Daoy (cell line): ENCODE measurements at places on chromosomes 6 and 20. TPM values are rescaled to one million over a fixed set of nuclear protein-coding genes. Genes with fewer than 3 reads are reported as not detected.

Gene EBF4
- total RNA-seq: 0.12 and 0.40 TPM in 2 replicates

Gene SMLR1
- not detected in 2 replicates for total RNA-seq

Gene SNX14
- 117 and 134 TPM in 2 replicates for total RNA-seq

Gene RIPOR3
- 0.27 and 0.40 TPM in 2 replicates for total RNA-seq

Gene BMP5
- 0.06 and 1.4 TPM in 2 replicates for total RNA-seq

Gene CYP24A1
- total RNA-seq: 0.46 and 1.0 TPM in 2 replicates

Gene MOXD1
- total RNA-seq: 0.71 and 0.97 TPM in 2 replicates

Gene CAGE1
- 0.11 and 0.36 TPM in 2 replicates for total RNA-seq

Gene SEL1L2
- total RNA-seq: not detected in 2 replicates

Gene NUP153
- total RNA-seq: 53.9 and 62.9 TPM in 2 replicates

Gene TTI1
- total RNA-seq: 17.8 and 17.9 TPM in 2 replicates

Gene SEMG1
- not detected in 2 replicates for total RNA-seq

Gene ARFGEF2
- 20.2 and 22.6 TPM in 2 replicates for total RNA-seq

Gene ID1
- total RNA-seq: 327 and 411 TPM in 2 replicates

Gene SDCBP2
- 1.3 and 3.7 TPM in 2 replicates for total RNA-seq

Gene ARMH2
- total RNA-seq: not detected in 2 replicates

Gene VNN1
- total RNA-seq: 0.23 TPM in 1 of 2 replicates, not detected in the other

Gene PDE7B
- total RNA-seq: 0.17 and 0.65 TPM in 2 replicates

Gene CALHM6
- 6.0 and 11.7 TPM in 2 replicates for total RNA-seq

Gene OR2B3
- not detected in 2 replicates for total RNA-seq

Gene TNXB
- total RNA-seq: 0.11 and 0.24 TPM in 2 replicates

Gene RNASET2
- total RNA-seq: 7.0 and 7.7 TPM in 2 replicates

Gene HLA-DRB5
- total RNA-seq: not detected in 2 replicates

Gene GRIK2
- not detected in 2 replicates for total RNA-seq

Gene SCRT2
- total RNA-seq: not detected in 2 replicates

Gene CLPSL2
- total RNA-seq: not detected in 2 replicates

Gene NKX2-2
- 1.4 and 3.7 TPM in 2 replicates for total RNA-seq

Gene HLA-DRA
- total RNA-seq: 0.46 and 2.2 TPM in 2 replicates

Gene POU3F2
- 0.63 and 0.77 TPM in 2 replicates for total RNA-seq

Gene SULF2
- 3.7 and 5.7 TPM in 2 replicates for total RNA-seq

Gene SNAP91
- 0.65 and 0.86 TPM in 2 replicates for total RNA-seq

Gene TINAG
- total RNA-seq: not detected in 2 replicates

Gene PLN
- total RNA-seq: not detected in 2 replicates

Gene SLC32A1
- total RNA-seq: not detected in 2 replicates

Gene TMEM217
- 0.12 and 0.40 TPM in 2 replicates for total RNA-seq

Gene SLC22A7
- not detected in 2 replicates for total RNA-seq

Gene TAF8
- 20.6 and 34.1 TPM in 2 replicates for total RNA-seq

Gene FKBP1C
- 0.21 TPM in 1 of 2 replicates, not detected in the other for total RNA-seq

Gene RPP21
- 160 and 170 TPM in 2 replicates for total RNA-seq

Gene TREML2
- not detected in 2 replicates for total RNA-seq

Gene NEU1
- total RNA-seq: 46.6 and 51.0 TPM in 2 replicates

Gene GNAS-AS1
- 1.3 and 3.1 TPM in 2 replicates for total RNA-seq

Gene FLRT3
- 0.23 and 0.74 TPM in 2 replicates for total RNA-seq

Gene DNPH1
- 57.3 and 66.3 TPM in 2 replicates for total RNA-seq

Gene GLP1R
- total RNA-seq: not detected in 2 replicates

Gene ARFGEF3
- total RNA-seq: 2.4 and 3.3 TPM in 2 replicates

Gene GPX5
- total RNA-seq: not detected in 2 replicates

Gene SCUBE3
- total RNA-seq: 1.1 and 2.0 TPM in 2 replicates

Gene UNC5CL
- total RNA-seq: 0.11 TPM in 1 of 2 replicates, not detected in the other
